WTC11 (cell line): ENCODE measurements at places on chromosomes 4 and X.

DNA sequence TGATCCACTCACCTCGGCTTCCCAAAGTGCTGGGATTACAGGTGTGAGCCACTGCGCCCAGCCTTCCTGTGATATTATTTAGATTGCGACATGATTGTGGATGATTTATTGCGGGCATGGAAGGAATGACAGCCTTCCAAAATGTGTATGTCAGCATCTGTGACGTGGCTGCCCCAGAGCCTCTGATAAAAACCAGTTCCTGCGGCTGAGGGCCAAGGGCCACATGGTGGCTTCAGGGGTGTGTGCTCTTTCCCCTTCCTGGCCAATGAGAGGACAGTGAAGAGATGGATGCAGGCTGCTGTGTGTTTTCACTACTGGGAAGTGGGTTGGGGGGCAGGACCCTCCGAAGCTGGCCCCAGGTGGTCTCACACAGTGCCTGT lies 57.4 kb upstream of the HGFAC start:
- no peak for DNase-seq

GRCh38 chr4:126869967-126870366 lies 762.8 kb upstream of the INTU start:
- DNase-seq, result no peak

DNA sequence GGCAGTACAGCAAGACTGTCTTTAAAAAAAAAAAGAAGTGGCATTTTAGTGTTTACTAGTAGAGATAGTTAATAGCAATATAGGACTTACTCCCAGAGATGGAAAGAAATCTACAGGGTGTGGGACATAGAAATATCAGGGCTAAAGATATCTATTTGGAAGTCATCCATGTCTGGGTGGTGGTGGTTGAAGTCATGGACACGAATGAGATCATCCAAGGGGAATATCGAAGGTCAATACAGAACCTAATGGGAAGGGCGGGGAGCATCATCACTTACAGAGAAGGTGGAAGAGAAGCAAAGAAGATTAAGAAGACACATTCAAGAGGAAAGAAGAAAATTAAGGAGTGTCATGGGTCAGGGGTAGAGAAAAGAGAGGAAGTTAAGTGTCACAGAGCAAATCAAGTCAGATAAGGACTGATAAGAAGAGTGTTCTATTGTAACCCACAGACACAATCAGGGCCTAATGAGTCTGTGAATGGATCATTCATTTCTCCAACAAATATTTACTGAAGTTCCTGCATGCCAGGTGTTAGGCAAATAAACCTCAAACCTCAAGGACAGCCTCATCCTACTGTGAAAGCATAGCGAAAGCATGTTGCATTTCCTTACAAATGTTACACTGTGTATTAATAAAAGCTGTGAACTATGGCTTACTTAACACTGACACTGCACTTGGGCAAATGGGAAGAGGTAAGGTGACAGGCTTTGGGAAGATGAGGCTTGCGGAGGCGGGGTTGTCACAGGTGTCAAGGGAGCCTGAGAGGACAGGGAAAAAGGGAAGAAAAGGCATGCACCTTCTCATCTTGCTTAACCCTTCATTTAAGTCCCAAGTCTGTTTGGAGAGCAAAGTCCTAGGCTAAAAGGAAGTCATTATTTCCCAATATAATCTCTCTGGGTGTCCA lies 65.3 kb downstream of the ELOVL6 start:
- DNase-seq, result no peak

- DNase-seq, result no peak
These were observed 1046.5 kb downstream of the FAT4 start for GRCh38 chr4:126361287-126361686.

DNA sequence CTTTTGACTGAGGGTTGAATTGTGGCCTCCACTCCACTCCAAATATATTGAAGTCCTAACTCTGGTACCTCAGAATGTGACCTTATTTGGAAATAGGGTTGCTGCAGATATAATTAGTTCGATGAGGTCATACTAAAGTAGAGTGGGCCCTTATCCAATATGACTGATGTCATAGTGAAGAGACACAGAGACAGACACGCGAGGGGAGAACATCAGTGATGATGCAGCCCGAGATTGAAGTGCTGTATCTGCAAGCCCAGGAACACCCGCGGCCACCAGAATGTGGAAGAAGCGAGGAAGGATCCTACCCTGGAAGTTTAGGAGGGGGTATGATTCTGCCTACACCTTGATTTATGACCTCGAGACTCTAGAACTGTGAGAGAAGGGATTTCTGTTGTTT lies 279.0 kb downstream of the ANKRD50 start:
- no peak for DNase-seq

GRCh38 chrX:153903991-153904957 lies at the start of gene AVPR2:
AVPR2 (plus strand) TSS chrX:153904673; CDS start chrX:153905146, 473 bp downstream.
- no peak for DNase-seq

DNA sequence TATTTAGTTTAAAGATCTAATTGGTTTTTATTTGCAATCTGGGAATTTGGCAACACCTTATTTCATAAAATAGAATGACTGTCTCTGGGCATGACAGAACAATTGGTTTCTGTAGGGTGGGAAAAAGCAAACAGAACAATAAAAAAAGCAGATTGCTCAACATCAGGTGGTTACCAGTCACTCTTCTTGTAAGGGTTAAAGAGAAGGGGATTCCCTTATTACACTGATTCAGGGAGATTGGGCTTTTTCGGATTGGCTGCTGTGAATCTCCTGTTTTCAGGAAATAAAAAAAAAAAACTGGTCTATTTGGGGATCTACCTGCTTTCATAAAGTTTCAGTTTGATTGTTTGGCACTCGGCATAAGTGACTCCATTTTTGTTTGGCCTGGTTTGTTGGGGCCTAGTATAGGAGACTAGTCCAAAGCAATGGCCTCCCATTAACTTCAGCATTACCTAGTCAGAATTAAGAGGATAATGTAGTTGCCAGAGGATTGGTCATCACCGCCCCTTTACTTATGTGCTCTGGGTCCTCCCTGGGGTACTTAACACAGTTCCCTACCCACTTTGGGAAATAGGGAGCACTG lies 380.5 kb downstream of the IDS start:
- no peak for DNase-seq

DNA sequence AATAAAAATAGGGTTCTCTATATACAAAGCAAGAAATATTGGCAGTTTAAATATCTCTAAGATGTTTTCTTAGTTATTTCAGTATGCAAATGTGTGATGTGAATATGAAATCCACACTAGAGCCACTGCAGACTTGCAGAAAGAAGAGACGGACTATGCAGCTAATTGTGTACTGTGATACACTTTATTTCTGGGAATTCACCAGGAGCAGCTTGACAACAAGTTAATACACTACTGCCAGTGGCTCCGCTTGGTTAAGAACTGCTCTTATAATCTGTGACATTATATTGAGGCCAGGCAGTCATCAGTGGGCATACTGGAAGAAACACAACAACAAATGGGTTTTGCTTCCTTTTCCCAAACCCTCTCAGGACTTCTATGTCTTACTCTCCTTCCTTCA lies 172.0 kb downstream of the FBXW7 start:
- no peak for DNase-seq

GRCh38 chr4:140971077-140971792 lies 162.0 kb downstream of the RNF150 start:
- DNase-seq, result peak; percentile 22

DNA sequence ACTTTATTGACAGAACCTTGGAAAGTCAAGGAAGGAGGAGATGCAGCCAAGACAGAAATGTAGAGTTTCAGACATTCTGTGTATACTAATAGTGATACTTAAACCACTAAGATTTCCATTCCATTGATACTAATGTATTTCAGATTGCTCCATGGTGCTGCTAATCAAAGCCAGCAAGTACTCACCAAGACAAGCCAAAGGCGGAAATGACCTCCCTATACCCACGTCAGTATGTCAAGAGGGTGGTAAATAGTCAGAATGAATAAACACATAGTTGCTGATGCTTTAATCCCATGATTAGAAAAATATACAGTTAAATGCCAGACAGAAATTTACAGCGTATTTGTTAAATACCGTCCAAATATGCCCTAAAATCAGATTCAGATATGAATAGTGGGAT lies 417.8 kb upstream of the INTU start:
- no peak for DNase-seq

DNA sequence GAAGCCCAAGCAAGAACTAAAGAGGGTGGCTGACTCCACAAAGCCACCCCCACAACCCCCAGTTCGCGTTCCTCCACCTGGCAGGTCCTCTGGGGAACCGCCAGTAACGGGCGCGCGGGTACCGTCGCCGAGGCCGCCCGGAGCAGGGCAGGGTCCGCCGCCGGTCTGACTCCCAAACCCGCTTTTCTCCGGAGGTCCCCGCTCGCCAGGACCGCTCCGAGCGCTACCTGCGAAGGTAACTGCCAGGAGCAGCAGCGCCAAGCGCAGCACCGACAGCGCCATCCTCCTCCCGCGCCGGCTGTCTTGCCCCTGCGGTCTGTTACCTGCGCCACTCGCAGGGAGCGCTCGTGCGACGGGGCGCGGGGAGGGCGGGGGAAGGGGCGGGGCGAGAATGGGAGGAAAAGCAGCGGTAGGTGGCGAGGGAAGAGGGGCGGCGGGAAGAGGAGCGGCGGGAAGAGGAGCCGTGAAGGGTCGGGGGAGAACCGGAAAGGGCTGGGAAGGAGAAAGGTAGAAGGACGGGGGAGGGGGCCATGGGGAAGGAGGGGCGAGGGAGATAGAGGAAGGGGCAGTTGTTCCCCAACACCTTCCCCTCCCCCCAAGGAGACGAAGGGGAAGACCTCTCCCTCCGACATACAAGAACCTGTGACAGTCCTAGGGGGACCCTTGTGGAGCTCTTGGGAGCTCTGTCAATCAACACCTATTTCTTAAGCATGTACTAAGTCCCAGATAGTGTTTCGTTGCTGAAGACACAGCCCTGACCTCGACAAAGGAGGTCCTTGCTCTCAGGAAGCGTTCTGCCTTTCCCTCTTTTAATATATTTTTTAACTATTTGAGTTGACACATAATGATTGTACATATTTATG lies at the start of gene SPINK2:
SPINK2 (minus strand) TSS at position 321 of the 863 bp plus-strand sequence; CDS start at position 282, 39 bp downstream.
- peak; percentile 90 for DNase-seq

DNA sequence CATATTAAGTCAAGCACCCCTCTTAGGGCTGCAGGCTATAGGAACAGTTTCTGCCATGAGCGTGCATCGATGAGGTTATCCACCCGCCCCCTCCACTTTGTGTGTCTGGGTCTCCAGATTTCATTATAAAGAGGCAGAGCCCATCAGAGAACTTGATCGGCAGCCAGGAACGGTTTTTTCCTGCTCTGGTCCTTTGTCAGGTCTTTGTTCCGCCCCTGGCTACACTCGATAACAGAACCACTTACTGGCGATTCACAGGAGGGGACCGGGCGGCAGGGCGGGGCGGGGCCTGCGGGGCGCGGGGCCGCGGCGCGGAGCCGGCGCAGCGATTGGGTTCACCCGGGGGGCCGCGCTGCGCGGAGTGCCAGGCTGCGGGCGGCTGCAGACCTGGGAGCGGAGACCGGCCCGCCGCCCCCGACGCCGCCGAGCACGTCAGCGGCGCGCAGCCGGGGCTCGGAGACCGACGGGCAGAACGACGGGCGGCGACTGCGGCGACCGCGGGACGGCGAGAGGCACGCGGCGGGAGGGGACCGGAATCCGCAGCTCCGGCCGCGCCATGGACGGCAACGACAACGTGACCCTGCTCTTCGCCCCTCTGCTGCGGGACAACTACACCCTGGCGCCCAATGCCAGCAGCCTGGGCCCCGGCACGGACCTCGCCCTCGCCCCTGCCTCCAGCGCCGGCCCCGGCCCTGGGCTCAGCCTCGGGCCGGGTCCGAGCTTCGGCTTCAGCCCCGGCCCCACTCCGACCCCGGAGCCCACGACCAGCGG lies at the start of gene SLC10A4:
SLC10A4 (plus strand) TSS at position 338 of the 771 bp plus-strand sequence; CDS start at position 557, 219 bp downstream.
- DNase-seq, result peak; percentile 61
